GDM1 (cell line): ENCODE measurements at places on chromosomes 1 and 21.
A peak's percentile ranks its signal among the peaks of the same experiment; 100 is the strongest.

- DNase-seq: no peak
Measured at GRCh38 chr1:48841966-48842365, 65.3 kb upstream of the BEND5 start.

GRCh38 chr1:119631433-119632102 is 16.5 kb downstream of the ZNF697 start:
- DNase-seq: peak; percentile 5

- no peak for DNase-seq
Measured at GRCh38 chr1:55131801-55132200, 83.4 kb downstream of the USP24 start.

GRCh38 chr1:230365723-230366307 is 60.3 kb downstream of the PGBD5 start:
- no peak for DNase-seq

DNA sequence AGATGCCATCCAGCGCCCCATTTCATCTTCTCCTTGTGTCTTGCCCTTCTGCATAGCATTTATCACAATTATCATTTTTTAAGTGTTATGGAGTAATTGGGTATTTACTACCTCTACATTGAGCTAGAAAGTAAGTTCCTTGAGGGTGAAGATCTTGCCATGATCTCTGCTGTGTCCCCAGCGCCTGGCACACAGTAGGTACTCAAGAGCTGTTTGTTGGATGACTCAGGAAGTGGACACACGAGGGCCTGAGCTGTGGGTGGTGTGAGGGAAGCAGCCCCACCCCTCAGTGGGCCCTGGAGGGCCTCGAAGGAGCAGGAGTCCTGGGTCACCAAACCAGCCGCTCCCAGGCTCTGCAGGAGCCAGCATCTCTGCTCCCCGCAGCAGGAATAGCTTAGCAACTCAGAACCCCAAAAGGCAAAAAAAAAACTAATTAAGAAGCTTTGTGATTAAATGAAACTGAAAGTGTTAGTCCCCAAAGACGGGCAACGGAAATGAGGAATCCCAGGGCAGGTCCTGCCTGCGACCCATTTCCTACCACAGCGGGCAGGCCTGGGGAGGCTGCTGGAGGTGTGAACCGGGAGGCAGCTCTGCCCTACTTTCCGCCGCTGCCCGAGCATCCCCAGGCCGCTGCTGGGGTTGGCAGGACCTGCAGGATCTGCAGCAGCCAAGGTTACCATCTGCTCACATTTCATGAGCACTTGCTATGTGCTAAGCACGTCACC is 87.7 kb downstream of the LACTBL1 start:
- no peak for DNase-seq

DNA sequence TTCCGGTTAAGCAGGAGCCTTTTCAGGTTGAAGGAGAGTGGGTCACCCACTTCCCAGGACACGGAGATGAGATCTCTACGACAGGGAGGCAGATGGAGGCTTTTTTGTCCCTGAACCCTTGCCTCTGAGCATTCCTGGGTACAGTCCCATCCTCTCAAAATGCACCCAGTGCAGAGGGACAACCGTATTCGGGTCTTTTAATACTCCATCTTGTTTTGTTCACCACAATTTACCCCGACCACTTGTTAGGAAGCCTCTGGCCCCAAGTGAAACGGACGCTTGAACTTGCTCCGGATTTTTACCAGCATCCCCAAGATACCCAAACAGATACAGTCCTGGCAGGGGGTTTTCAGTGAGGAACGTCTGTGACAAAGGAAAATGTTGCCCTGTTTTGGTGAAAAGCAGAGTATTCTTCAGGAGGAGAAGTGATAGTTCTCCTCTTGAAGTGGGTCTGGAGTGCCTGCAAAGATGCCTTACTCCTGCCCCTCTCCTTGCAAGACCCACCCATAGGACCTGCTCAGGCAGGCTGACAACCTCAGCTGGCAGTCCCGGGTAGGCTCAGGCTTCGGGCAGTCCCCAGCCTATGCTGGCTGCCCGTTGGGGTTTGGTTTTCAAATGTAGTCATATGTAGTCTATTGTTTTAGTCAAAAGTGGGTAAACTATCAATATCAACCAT is 669 bp upstream of the ARL8A start:
- no peak for DNase-seq

DNA sequence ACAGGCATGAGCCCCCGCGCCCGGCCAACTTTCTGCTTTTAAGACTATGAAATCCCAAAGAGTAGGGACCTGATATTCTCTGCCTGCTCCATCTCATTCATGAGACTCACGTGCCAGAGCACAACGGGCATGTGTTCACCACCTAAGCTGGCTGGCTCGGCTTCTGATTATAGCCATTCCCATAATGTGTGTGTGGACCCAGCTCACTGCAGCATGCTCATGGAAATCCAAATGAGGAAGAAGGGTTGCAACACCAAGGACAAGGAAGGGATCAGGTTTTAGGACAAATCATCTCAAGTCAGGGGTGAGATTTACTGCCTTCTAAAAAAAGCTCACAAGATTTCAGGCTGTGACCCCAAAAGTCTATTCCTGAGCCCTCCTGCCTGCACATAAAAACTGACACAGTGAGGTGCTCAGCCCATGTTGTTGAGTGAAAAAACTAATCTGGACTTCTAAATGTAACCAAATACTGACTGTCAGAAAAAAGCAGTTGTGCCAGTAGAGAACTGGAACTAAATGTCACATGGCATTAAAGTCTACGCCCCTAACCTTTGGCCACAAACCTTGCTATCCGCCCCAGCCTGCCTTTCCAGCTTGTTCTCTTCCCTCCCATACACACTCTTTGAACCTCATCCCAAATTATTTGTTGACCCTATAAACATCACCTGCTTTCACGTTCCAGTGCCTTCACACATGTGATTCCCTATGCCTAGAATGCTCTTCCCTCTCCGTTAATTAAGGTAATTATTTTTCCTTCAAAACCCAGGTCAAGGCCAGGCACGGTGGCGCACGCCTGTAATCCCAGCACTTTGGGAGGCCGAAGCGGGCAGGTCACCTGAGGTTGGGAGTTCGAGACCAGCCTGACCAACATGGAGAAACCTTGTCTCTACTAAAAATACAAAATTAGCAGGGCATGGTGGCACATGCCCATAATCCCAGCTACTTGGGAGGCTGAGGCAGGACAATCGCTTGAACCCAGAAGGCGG is 9.1 kb upstream of the COA7 start:
- DNase-seq: no peak

DNA sequence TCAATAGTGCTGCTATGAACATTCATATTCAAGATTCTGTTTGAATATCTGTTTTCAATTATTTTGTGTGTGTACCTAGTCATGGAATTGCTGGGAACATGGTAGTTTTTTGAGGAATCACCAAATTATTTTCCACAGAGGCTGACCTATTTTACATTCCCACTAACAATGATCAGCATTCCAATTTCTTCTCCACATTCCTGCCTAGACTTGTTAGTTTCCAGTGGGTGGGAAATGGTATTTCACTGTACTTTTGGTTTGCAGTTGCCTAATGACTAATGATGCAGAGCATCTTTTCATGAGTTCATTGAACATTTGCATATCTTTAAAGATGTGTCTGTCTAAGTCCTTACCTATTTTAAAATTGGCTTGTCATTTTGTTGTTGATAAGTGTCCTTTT is 1182.6 kb upstream of the B3GALT2 start:
- DNase-seq: no peak

GRCh38 chr1:84683508-84683907 is 6.8 kb downstream of the SSX2IP start:
- no peak for DNase-seq

- DNase-seq: no peak
Measured at GRCh38 chr1:37724575-37724974, 32.3 kb downstream of the CDCA8 start.

GRCh38 chr1:54984131-54984842 is 3.9 kb downstream of the TMEM61 start:
- DNase-seq: no peak

DNA sequence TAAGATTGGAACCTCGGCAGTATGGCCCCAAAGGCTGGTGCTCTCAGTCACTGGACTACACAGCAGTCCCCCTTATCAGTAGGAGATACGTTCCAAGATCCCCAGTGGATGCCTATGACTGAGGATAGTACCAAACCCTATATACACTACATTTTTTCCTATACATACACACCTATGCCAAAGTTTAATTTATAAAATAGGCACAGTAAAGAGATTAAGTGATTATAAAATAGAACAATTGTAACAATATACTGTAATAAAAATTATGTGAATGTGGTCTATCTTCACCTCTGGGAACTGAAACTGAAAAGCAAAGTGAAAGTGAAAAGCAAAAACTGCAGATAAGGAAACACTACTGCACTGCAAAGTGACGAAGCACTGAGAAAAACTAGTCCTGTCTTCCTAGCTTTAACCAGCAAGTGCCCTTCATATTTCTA is 96.8 kb downstream of the INTS7 start:
- DNase-seq: no peak

DNA sequence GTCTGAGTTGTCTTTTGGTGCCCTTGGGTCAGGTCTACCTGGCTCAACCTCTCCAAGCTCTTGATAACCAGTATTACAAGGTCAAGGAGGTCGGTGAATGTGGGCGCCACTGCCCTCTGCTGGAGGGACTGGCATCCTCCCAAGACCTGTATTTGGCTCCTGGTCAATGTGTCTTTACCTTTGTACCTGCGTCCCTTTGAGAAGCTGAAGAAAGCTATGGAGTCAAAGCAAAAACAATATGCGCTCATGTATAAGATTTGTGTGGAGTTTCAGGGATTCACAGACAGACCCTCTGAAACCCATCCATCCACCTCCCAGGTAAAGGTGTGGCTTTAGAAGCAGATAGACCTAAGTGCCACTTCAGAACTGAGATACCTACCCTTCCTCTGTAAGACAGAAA is 61.8 kb upstream of the NBL1 start:
- DNase-seq: peak; percentile 53

GRCh38 chr1:76961181-76961819 is 94.0 kb downstream of the ST6GALNAC5 start:
- DNase-seq: no peak

GRCh38 chr1:217478450-217478849 is 152.4 kb downstream of the GPATCH2 start:
- no peak for DNase-seq

GRCh38 chr1:172642970-172643369 is 15.9 kb upstream of the FASLG start:
- no peak for DNase-seq

DNA sequence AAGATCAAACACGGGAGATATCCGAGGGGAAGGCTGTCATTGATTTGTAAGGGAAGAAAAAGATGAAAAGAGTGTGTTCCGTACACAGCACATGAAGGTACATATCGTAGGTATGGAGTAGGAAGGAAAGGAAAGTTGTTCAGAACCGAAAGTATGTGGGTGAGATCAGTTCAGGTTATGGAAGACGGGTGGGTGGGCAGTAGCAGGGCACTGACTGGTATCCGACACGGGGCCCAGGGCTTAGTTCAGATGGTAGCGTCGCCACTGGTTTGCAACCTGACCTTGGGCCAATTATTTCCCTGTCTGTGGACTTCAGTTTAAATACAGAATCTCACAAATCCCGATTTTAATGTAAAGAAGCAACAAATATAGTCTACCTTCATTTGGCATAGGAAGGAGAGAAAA is 27.8 kb upstream of the A3GALT2 start:
- no peak for DNase-seq

- no peak for DNase-seq
Measured at GRCh38 chr1:29675481-29676263, 439.4 kb downstream of the PTPRU start.

DNA sequence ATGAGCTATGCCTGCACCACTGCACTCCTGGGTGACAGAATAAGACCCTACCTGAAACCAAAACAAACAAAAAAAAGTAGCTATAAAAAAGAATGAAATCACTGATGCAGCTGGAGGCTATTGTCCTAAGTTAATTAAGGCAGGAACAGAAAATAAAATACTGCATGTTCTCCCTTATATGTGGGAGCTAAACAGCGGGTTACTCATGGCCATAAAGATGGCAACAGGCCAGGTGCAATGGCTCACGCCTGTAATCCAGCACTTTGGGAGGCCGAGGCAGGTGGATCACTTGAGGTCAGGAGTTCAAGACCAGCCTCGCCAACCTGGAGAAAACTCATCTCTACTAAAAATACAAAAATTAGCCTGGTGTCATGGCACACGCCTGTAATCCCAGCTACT is 152.7 kb downstream of the PIK3R3 start:
- no peak for DNase-seq

DNA sequence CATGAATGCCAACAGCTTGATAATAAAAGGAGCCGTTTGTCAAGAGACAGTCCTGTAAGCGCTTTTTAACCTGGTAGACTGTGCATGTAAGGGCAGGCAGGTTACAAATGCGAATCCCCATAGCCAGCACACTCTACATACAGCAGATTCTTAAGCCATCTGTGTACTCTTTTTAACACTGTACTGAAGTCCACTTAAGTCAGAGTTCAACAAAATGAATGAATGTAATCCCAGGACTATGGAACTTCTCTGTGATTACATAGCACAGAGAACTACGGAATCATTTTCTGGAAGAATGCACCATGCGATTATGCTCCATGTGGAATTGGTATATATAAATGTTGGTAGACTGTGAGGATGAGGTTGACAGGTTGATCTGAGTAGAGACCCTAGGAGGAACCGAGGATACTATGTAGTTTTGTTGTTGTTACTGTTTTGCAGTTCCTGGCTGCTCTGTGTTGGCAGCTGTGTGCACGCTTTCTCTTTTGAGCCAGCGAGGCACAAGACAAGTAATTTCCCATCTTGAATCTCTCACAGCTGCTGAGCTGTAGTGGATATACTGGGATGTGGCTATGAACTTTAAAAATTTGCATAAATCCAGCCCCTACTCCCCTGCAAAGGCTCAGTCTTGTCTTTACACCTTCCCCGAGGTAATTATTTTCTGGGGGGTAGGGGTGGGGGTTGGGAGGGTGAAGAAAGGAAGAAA is 21.9 kb downstream of the LRRC8D start:
- DNase-seq: no peak

DNA sequence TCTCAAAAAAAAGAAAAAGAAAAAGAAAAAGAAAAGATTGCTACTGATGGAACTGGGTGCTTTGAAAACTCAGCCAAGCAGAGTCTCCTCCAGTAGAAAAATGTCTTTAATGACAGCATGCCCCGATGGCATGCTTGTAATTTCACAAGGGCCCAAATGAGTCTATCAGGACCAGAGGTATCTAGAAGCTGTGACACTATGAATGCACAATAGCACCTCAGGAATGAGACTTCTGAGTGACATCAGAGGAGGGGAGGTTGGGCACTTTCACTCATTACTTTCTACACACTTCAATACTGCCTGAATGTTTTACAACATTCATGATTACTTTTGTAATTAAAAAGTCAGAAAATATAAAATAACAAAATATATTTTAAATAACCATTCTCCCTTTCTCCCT is 15.1 kb upstream of the CD58 start:
- DNase-seq: no peak

DNA sequence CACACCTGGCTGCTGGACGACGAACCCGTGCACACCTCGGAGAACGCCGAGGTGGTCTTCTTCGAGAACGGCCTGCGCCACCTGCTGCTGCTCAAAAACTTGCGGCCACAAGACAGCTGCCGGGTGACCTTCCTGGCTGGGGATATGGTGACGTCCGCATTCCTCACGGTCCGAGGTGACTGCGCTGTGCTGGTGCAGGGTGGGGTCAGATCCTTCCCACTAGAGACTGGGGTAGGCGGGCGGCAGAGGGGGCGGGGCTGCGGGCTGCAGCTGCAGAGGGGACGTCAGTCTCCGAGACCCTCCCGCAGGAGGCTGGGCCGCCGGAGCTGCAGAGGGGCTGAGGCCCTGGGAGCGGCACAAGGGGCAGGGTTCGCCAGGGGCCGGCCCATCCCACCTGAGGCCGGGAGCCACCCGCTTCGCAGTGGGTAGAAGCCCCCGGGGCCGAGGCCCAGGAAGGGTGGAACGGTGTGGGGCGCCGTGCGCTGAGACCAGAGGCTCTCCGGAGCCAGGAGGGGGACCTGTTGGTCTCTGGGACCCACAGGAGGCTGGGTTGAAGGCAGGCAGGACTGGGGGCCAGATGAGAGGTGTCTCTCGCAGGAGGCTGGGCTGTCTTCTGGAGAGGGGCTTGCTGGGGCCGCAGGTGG is 90.6 kb downstream of the TRIM11 start:
- no peak for DNase-seq
